ENCODE measurements at places on chromosomes 6 and 20.

GRCh38 chr20:19712721-19713260 lies 45.3 kb upstream of the RIN2 start:
- DNase-seq: no peak

GRCh38 chr20:17834804-17835203 lies 133.8 kb downstream of the SNX5 start:
- DNase-seq: no peak

GRCh38 chr6:92139601-92140000 lies 1279.8 kb downstream of the EPHA7 start:
- DNase-seq: no peak

DNA sequence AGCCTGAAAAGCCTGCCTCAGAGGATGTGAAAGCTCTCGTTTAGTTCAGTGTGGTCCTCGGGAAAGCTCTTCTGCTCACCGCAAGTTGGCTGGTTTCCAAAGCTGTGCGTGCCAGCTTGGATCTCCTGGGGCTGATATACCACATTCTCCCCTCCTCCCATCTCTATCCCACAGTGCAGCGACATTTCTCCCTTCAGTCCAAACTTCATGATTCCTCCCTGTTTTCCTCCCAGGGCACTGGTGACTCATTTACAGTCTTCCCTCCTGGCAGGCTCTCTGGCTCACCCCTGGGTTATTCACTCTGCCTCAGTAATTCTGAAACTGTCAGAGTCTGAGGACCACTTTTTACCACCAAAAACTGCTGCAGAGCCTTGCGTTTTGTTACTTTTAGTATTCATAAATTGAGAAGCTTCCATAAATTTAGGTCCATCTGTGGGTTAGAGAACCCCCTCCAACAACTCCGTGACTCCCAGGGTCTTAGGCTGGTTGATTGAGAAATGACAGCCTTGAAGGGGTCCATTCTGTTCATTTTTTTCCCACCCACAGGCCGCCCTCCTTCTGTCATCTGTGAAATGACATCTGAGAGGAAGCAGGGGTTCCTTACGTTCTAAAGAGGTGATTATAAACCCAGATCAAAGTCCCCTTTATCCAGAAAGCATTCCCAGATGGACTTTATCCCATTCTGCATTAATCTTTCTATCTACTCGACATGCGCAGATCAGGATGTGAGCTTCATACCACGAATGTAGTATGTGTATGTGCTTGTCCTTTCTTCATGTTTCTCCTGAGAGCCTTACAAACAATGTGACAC lies 6.1 kb downstream of the TRIM10 start:
- peak; percentile 51 for DNase-seq

- no peak for DNase-seq
These were observed 2.8 kb downstream of the EYA2 start for GRCh38 chr20:46897328-46897880.

- DNase-seq: no peak
These were observed 695 bp downstream of the ARHGAP18 start for GRCh38 chr6:129709196-129709768.

- DNase-seq: no peak
These were observed 131.7 kb upstream of the MLIP start for GRCh38 chr6:53979468-53980067.

GRCh38 chr6:111294374-111294967 lies 188.5 kb downstream of the REV3L start:
- DNase-seq: no peak

All from DMS153 (cell line).